Stimulated activated CD4-positive, alpha-beta T cell treated with anti-CD3 and anti-CD28 coated beads, TNF-alpha, amount 100 ng/mL, for 4 hours (primary cell): ENCODE measurements at places on chromosomes 1 and 21.

DNA sequence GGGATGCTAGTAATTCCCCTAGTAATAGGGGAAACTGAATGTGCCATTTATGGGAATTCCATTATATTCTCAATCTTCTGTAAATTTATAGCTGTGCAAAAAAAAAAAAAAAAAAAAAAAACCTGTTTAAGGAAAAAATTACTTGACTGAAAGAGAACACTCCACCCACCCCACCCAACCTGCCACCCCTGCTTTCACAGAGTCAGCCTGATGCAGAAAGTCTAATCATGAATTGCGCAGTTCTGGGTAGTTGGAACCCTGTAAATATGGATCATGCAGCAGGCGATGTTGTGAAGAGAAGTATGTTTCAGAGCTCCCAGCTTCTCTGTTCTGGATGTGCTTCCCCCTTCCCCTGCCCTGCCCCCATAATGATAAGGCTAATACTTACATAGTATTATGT is 19.6 kb upstream of the LAMC2 start:
- DNase-seq = no peak

DNA sequence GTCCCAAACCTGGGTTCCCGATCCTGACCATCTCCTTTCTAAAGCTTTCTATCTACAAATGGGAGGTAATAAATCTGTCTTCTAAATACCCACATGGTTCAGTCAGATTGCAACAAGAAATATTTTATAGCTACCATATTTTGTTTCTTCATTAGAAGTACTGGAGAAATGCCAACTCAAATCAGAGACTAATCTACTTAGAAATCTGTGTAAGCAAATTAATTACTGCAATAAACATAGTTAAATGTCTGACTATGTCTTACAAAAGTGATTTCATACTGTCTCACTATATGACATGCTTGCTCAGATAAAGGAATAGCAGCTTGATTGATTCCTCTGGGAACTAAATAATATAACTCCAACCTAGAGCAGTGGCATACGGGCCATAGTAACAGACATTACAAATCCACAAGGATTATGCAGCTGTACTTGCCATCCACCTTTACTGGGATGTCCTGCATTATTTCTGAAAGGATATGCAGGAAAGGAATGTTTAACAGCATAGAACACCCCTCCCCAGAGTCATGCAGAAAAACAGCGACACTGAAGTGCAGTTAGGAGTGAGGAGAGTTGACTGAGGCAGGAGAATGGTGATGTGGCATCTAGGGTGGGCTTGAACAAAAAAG is 80.3 kb downstream of the PCNX2 start:
- DNase-seq = no peak

GRCh38 chr21:44969931-44970755 is 30.3 kb downstream of the SLX9 start:
- DNase-seq = no peak

- no peak for DNase-seq
These were observed 105.7 kb upstream of the PLPPR5 start for GRCh38 chr1:99110140-99111041.

GRCh38 chr1:231194476-231194842 is 32.6 kb downstream of the TRIM67 start:
- no peak for DNase-seq

DNA sequence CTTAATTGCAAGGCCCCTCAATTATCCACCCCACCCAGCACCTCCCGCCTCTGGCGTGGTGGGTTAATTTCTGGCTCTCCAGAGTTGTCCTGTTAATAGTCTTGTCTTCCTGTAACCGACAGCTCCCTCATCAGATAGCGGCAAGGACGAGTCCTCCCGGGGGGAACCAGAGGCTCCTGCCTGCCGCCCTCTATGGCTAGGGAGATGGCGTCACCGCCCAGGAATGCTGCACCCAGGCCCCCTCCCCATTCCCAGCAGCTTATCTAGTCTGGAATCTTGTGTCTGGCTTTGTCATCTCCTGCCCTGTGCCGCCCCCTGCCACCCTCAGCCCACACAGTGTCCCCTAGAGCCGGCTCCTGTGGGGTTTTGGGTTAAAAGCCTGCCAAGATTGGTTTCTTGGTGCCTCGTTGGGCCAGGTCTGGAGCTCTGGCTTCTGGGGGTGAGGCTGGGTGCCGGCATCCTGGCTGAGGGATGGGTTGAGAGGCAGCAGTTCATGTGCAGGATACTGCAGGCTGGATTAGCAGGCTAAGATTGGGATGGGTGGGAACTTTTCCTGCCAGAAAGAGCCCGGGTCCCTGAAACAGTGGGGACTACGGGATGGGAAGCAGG is 48.8 kb downstream of the EDN2 start:
- DNase-seq = no peak

DNA sequence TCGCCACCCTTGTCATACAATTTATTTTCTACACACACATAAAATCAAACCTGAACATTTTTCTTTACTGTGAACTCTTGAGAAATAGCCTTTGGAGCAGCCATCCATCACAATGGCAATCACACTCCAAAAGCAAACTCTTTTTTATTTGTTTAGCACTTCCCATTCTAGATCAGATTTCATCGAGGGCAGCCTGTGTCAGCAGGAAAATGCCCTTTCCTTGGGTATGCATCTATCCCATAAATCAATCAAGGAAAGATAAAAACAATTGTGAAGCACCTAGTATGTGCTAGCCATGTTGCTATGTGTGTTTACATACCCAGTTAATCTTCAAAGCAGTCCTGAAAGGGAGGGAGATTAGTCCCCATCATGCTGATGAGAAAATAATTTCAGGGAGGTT is 484.1 kb upstream of the USP24 start:
- no peak for DNase-seq

DNA sequence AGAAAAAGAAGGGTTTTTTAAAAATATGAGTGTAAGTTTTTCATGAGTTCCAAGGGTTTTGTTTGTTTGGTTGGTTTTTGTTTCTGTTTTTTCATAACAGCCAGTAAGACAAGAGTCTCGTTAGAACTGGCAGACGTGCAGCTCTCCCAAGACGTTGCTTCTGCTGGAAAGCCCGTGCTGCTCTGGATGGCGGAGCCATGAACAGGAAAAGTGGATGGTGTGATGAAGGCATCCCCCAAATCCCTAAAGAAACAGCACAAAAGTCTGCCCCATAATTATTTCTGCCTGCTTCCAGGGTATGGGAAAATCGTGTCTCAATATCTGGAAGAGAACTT is 157.9 kb upstream of the BACE2 start:
- no peak for DNase-seq

GRCh38 chr1:212728606-212729005 is 29.0 kb upstream of the BATF3 start:
- DNase-seq = no peak

DNA sequence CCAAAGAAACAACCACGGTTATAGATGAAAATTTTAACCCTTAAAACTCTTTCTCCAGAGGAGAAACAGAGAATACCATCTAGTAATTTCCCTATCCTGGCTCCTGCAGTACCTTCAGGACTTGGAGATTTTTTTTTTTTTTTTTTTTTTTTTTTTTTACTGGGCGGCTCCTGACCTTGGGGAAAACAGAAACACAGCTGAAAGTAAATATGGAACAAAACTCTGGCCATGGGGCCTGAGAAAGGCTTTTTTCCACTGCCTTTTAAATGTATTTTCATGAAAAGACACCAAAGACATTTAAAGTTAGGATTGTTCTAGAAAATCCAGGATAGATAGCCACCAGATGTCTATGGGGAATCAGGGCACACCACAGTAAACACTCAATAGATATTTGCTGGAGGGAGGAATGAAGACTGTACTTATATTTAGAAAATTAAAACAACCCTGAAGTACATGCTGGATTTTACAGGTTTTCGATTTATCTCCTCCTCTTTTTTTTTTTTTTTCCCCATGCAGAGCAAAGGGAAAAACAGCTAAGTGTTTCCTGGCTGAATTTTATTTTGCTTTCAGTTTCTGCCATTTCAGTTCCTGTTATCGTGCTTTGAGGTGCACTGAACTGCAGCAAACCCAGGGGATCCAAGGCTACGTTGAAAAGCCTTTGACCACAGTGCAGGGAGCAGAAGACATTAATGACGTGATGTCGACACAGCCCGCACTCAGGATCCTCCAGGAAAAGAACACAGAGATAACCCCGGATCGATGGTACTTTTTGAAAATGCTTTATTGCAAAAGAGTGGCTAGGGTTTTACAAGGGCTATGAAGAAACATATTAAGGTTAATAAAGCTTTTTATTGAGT is 35.7 kb upstream of the CNN3 start:
- peak; percentile 9 for DNase-seq

- no peak for DNase-seq
These were observed 88.1 kb downstream of the GPATCH2 start for GRCh38 chr1:217542837-217543236.

DNA sequence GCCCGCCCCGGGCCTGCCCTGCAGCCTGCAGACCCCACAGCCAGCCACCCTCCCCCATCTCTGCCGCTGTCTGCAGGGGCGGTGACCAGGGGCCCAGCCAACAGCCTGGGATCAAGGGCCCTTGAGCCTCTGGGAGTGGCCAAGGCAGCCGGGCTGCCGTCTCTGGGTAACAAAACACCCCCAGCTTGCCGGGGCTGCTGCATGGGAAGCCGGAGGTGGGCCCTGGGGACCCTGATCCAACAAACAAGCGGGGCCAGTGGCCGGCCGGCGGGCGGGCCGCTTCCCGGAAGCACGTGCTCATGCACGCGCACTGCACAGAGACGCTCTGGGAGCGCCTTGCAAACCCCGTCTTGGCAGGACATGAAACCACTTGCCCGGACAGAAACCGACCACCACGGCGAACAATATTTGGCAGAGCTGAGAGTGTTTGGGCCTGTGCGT is 13.2 kb downstream of the MEGF6 start:
- no peak for DNase-seq

DNA sequence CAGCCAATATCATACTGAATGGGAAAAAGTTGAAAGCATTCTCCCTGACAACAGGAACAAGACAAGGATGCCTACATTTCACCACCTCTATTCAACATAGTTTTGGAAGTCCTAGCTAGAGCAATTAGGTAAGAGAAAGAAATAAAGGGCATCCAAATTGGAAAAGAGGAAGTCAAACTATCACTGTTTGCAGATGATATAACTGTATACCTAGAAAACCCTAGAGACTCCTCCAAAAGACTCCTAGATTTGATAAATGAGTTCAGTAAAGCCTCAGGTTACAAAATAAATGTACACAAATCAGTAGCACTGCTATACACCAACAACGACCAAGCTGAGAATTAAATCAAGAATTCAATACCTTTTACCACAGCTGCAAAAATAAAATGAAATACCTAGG is 171.3 kb upstream of the HP1BP3 start:
- no peak for DNase-seq

DNA sequence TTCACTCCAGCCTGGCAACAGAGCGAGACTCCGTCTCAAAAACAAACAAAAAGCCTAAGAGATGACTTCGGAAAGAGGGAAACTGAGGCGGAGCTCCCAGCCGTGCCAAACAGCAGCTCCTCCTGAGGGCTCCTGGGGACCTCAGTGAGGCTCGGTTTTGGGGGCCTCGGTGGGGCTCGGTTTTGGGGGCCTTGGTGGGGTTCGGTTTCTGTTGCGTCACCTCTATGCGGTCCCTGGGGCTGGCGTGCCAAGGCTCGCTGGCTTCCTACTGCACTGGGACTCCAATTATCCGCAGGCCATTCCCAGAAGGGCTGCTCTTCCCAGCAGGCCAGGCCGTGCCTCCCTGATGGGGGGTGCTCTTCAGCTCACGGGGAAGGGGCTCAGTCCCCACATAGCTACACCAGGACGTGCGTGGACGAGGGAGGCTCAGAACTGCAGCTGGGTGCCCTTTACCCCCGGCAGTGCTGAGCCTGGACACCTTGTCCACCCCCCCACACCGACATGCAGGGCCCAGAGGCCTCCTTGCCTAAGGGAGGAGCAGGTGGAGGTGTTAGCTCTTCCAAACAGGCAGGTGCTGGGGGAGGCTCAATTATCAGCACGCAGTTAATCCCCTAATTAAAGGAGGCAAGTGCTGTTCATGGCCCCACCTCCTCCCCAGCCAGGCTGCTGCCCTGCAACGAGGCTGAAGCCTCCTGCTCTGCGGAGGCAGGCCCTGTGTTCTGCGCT is 5.1 kb upstream of the C1orf159 start:
- no peak for DNase-seq

DNA sequence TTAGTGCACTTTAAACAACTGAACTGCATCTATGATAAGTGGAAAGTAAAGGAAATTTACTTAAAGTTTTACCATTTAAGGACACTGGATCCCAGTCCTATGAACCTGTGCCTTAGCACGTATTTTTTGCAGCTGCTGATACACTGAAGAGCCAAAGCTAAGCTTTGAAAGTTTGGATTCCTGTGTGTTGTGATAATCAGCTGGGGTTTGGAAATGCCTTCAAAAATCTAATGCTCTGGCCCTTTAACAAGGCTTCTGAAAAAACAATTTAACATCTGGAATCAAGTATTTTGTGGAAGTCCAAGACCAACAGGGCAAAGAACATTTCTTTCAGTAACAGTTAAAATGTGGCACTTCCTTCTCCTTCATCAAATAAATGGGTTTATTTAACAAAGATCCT is 51.8 kb downstream of the DDAH1 start:
- no peak for DNase-seq

DNA sequence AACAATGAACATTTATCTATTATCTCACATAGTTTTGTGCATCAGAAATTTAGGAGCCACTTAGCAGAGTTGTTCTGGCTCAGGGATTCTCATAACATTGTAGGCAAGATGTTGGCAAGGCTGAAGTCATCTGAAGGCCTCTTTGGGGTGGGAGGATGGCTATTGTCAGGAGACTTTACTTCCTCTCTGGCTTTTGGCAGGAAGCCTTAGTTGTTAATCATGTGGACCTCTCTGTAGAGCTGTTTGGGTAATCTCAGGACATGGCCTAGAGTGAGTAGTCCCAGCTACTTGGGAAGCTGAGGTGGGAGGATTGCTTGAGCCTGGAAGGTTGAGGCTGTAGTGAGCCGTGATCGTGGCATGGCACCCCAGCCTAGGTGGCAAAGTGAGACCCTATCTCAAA is 40.2 kb downstream of the RASAL2 start:
- no peak for DNase-seq
